ENCODE measurements at places on chromosomes 6 and 20. TPM values are rescaled to one million over a fixed set of nuclear protein-coding genes. Genes with fewer than 3 reads are reported as not detected.

NKAPL gene
- 19.1 TPM for total RNA-seq

DNA sequence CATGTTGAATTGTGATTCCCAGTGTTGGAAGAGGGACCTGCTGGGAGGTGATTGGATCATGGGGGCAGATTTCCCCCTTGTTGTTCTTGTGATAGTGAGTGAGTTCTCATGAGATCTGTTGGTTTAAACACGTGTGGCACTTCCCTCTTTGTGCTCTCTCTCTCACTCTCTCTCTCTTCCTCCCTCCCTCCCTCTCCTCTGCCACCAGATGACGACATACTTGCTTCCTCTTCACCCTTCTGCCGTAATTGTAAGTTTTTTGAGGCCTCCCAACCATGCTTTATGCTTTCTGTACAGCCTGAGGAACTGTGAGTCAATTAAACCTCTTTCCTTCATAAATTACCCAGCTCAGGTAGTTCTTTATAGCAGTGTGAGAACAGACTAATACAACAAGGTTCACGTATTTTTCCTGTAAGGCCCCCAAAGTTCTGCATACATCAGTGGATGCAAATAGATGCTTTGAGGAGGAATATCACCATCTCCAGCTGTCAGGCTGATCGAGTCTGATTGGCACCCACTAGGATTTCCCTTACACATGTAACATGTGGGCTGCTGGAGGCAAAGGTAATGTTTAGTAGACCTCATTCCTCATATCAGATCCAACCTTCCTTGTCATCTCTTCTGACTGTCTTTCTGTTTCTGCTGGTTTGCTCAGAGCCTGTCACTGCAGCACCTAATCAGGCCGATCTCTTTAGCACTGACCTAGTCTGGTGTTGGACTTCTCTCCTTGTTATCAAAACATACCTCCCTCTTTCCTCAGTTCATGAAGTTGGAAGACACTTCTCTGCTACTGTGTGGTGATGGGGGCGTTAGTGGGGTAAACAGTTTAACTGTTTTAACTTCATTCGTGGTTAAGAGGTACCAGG lies 54.3 kb upstream of the BACH2 start:
- no peak for DNase-seq

DNA sequence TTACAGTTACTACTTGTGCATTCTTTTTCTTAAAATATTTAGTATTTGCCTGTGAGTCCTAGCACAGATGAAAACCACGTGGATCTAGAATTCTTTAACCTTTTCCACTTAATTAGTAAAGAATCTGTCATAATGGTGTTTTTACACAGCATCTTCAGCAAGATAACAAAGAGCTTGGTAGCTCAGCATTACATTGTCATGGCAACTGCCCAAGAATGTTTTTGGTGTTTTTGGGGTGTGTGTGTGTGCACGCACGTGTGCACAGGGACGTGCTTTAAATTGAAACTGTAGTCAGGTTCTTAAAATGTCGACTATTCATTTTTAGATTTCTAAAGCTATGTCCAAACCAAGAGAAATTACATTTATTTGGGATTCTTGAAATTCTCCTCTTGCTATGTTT lies 108.0 kb downstream of the FIG4 start:
- DNase-seq = no peak

DNA sequence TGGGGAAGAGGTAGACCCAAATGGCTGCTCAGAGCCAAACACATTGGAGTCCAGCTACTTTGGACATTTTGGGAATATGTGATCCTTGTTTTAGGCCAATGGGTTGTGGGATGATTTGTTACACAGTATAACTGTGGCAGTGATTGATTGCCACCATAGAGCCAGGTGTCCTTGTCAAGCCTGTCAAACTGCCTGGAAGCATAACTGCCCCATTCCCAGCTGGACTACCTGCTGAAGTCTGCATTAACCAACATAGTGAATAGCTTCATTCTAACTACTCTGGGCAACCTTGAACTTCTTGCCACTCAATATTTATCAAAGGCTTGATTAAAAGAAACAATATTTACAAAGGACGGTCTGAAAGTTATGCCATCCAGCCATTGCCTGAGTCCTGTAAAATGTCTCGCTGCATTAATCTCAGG lies 164.7 kb downstream of the LINC00237 start:
- no peak for DNase-seq

BPI gene
- total RNA-seq = 17.5 TPM

PRL gene
- total RNA-seq = 0.63 TPM

DNA sequence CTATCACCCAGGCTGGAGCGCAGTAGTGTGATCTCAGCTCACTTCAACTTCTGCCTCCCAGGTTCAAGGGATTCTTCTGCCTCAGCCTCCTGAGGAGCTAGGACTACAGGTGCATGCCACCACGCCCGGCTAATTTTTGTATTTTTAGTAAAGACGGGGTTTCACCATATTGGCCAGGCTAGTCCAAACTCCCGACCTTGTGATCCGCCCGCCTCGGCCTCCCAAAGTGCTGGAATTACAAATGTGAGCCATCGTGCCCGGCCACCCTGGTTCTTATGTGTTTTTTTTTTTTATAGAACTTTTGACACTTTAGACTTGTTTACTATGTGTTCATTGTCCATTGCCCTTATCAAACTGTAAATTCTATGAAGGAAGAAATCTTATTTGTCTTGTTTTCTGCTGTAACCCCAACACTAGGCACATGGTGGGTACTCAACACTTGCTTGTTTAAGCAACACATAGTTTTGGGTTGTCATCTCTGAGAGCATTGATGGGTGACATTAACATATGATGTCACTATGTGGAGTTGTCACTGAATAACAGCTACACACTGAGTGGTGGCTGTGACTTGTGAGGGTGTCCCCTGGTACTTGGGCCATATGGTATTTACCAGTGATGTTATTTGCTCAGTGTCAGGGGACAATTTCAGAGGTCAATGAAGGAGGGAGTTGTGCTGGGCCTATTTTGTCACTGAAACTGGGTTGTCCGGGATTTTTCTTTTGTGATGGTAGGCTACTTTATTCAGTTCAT lies 1.5 kb upstream of the PXMP4 start:
- no peak for DNase-seq

GRCh38 chr6:84681693-84682326 lies 82.6 kb downstream of the TBX18 start:
- peak; percentile 56 for DNase-seq

MUCL3 gene
- total RNA-seq = not detected

MEI4 gene
- total RNA-seq = 6.3 TPM

STX11 gene
- 6.1 TPM for total RNA-seq

GRCh38 chr6:40983752-40984151 lies 55.3 kb downstream of the UNC5CL start:
- DNase-seq = no peak

- DNase-seq = no peak
Measured at GRCh38 chr20:54794110-54794509, 318.7 kb downstream of the DOK5 start.

GRCh38 chr6:80338201-80338836 lies 231.8 kb downstream of the BCKDHB start:
- DNase-seq = peak; percentile 83

DNA sequence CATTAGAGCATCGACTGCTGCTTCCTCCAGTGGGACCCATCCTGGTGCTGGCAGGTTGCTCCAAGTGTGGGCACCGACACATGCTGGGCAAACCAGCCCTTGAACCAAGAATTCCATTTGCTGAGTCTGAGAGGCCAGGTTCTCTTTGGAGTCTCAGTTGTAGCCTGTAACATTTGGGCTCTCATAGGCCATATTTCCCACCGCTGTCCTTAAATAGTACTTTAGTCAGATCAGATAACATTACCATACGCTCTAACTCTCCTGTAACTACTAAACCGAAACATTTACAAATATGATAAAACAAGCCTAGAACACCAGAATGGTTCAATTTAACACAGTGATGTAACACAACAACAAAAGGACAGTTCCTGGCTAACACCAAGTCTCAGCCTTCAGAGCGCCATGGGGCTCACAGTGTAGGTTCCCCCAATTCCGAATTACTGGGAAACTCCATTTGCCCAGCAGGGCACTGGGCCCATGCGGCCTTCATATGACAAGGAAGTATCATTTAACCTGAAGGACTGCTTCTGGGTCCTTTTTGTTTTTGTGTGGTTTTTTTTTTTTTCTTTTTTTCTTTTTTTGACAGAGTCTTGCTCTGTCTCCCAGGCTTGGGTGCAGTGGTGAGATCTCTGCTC lies 28.4 kb upstream of the CD93 start:
- no peak for DNase-seq

DNA sequence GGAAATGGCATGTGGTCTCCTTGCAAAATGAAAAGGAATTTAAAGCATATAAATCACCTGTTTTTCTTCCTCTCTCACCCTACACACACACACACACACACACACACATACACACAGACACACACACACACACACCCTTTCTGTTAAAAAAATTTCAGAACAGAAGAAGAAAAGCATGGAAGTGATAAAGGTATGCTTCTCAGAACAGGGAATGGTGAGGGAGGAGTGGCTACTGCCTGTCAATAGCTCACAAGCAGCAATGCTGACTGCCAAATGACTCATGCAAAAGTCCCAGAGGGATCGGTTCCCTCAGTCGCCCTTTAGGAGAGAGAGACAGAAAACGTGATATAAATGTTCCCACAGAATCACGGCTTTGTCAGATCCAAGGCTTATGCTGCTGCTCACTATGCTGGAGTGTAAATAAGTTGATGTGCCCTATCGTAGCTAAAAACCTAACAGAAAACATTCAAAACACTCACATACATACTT lies 102.6 kb downstream of the IBTK start:
- DNase-seq = peak; percentile 22

GRCh38 chr6:24648276-24648675 lies 2.3 kb upstream of the KIAA0319 start:
- DNase-seq = no peak

- DNase-seq = no peak
Measured at GRCh38 chr6:39561536-39562266, 163.5 kb downstream of the KIF6 start.

- no peak for DNase-seq
Measured at GRCh38 chr6:99232056-99232455, 117.4 kb downstream of the FAXC start.

CRYBG1 gene
- 4.8 TPM for total RNA-seq

DNA sequence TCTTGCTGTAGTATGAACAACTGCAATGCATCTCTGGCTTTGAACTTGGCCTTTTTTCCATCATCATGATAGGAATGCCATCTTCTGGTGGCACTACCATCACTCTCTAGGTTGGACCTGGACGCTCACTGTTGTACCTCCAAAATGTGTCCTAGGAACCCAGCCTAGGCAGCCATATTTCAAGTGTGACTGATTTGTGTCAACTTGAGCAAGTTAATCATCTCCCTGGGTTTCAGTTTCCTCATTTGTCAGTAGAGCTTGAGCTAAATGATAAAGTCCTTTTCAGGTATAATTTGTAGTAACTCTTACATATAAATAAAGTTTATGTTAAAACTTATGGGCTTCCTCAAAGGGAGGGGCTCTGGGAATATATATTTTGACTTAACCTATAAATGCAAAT lies 241.7 kb upstream of the CEP162 start:
- no peak for DNase-seq

DNA sequence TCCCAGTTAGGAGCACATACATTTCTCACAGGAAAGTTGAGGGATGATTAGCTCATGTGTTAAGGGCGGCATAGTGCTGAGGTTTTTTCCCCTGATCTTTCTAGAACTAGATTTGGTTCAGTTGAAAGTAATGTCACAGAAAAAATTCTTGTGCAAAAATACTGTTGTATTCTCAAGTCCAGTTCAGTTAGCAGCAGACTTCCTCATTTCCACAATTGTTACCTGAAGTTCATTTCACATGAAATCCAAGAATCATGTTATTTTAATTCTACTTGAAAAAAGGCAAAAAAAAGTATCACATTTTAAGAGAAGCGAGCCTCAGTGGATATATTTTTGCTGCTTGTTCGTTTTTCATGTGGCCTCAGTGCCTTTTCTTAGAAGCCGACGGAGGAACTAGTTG lies 227.8 kb downstream of the TMEM242 start:
- DNase-seq = no peak

DNA sequence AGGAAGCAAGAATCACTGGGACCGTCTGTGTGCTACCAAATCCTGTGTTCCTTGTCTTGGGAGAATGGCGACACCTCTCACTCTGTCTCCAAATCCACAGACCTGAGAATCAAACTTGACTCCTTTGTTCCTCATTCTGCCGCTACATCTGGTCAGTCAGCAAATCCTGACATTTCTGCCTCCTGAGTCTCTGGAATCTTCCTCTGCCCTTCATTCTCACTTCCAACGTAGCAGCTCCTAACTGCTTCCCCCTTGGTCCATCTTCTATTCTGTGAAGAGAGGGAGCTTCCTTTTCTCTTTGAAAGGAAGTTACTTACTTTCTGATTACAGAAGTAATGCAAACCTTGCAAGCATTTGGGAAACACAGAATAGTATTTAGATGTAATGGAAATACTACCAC lies 37.7 kb downstream of the SYTL3 start:
- no peak for DNase-seq

GLP1R gene
- 0.55 TPM for total RNA-seq

PLG gene
- total RNA-seq = 0.62 TPM

GRCh38 chr6:35483893-35484645 lies 12.8 kb downstream of the TEAD3 start:
- DNase-seq = no peak

DNA sequence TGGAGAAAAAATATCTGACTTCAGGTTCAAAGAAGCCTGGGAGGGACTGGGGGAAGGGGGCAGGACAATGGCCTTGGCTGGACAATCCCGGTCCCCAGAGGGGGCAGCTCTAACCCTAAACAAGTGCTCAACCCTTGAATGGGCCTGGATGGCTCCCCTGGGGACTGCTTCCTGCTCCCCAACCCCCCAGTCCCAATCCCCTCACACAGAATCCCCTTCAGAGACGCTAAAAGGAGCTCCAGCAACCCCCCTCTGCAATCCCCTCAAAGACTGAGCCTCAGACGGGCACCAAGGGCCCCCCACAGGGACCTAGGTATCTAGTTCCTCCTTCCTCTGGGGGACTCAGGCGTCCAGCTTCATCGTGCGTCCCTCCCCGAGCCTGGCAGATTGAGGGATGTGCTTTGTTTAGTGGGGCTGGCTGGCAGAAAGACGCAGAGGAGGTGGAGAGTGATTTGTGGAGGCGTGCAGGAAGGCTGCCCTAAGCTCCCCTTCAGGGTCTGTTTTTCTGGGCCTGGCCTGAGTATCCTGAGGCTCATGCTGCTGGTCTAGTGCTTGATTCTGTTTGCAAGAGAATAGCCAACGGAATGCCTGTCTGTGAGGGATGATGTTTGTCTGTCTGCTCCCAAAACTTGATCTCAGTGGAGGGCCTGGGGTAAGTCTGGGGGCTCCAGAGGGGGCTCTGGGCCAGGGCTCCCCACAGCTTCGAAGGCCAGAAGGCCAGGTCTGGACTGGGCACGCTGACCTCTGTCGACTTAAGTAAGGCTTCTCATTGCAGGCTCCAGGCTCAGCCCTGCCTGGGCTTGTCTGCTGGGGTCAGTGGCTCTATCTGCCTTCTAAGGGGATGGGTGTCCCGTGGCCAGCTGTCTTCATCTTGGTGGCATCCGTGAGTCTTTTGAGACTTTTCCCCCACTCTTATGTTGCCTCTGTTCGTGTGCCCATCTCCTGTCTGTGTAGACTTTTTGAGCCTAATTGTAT lies 1.7 kb upstream of the POU5F1 start:
- DNase-seq = no peak

- DNase-seq = peak; percentile 74
Measured at GRCh38 chr6:43771210-43771857, 1.3 kb downstream of the VEGFA start.

- no peak for DNase-seq
Measured at GRCh38 chr6:149221774-149222070, 95.8 kb upstream of the TAB2 start.

VSX1 gene
- 0.16 TPM for total RNA-seq

RBM24 gene
- 18.6 TPM for total RNA-seq

DNPH1 gene
- total RNA-seq = 21.8 TPM

NOX3 gene
- total RNA-seq = not detected

HLA-DPB1 gene
- total RNA-seq = 39.5 TPM

All from testis (tissue), 5 donors.